ACHN (cell line): ENCODE measurements at places on chromosomes 7 and 10.
A peak's percentile ranks its signal among the peaks of the same experiment; 100 is the strongest.

DNA sequence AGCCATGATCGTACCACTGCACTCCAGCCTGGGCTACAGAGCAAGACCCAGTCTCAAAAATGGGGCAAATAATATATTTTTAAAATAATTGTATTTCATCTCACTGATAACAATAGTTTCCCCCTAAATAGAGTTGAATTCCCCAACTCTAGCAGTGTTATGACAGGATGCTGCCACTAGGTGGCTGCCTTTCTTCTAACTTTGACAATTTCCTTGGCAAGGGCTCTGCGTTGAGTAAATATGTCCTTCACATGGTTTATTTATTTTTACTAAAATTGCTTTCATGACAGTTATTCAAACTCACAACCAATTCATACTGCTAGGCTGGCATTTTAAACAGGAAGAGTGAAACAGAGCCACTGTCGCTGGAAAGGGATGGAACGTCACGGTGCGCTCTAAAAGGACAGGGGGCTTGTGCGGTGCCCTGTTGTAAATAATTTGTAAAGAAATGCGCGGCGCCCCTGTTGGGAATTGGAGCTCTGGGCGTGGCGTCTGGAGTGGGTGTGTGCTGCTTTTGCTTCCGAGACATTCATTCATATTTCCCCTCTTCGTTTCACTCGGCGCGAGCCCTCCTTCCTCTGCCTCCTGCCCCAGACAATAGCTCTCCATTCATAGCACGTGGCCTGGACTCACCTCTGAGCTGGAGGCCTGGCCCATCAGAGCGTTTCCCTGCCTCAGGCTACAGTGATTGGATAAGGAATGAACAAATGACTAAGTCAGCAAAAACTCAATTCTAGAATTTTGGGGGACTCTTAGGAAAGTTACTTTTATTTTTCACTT is 20.5 kb upstream of the PITRM1 start:
- peak; percentile 59 for DNase-seq

DNA sequence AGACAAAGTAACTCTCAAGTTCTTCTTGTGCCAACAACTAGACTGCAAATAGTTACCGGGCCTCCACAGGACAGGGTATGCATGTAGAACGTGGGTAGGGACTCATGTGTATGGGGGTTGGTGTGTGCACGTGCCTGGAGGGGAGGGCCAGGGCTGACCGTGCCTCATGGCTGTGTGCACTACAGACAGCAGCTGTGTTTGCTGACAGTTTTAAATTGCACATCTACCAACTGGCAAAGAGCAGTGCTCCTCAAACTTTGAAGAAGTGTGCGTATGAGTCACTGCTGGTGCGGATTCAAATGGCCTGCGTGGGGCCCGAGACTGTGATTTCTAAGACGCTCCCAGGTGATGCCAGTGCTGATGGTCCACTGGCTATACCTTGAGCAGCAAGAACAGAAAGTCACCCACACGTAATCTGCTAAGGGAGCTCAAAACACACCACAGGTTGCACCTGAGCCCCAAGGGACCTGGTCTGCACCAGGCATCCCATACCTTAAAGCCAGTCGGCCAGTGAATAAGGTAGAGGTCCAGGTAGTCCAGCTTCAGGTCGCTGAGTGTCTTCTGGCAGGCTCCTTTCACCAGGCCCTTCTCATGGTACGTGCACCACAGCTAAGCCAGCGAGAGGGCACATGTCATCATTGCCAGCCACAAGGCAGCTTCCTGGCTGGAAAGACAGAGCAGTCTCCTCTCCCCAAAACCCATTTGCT is 8.5 kb downstream of the AKR1B1 start:
- no peak for DNase-seq

- no peak for DNase-seq
Measured at GRCh38 chr10:129879655-129880054, 84.4 kb downstream of the EBF3 start.

DNA sequence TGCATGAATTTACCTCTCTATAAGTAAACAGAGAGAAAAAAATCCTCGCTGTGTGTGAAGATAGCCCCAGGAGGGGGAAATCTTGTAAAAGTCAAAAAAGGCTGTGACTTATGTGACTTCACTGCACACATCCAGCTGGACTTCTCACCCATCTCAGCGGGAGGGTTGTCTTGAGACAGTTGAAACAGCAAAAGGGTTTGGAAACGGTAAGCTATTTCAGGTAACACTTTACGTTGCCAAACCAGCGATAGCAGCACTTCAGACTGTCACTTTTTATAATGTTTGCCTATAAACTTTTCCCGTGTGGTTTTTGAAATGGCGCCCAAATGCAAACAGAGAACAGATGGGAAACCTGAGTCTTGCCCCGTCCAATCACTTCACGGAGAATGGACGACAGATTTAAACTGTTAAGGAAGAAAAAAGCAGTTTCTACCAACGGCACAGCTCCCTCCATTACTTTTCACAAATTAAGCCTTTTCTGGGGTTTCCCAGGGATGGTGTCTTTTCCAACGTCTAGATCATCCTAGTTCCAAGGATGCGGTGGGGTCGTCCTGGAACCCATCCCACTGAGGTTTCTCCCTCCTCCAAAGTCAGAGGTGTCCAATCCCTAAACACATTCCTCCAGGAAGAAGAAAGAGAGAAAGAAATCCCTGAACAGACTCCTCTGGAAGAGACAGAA is 25.2 kb downstream of the FGFR2 start:
- no peak for DNase-seq

DNA sequence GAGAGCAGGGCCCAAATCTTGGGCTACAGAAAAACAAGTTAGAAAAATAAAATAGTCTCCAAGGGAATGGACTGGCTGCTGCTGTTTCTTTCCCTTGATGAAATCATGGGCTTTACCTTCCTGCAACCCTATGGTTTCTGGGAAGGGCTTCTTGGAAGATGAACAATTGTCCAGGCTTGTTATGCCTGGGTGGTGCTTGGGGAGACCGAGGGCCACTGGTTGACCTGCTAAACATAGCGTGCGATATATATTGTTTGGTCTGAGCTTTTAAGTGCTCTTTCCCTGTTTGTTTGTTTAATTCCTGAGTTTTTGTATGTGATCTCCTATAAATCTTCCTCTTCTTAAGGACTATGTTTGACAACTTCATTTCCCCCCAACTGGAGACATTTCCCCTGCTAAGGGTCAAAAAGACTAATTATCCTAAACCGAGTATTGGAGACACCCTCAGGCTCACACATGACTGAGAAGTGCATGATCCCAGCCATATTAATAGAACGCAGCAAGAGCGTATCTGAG is 37.9 kb downstream of the SLC25A28 start:
- no peak for DNase-seq

GRCh38 chr10:130194194-130194990 is 58.2 kb downstream of the GLRX3 start:
- DNase-seq = no peak

GRCh38 chr10:131475803-131476202 is 164.3 kb upstream of the TCERG1L start:
- no peak for DNase-seq

DNA sequence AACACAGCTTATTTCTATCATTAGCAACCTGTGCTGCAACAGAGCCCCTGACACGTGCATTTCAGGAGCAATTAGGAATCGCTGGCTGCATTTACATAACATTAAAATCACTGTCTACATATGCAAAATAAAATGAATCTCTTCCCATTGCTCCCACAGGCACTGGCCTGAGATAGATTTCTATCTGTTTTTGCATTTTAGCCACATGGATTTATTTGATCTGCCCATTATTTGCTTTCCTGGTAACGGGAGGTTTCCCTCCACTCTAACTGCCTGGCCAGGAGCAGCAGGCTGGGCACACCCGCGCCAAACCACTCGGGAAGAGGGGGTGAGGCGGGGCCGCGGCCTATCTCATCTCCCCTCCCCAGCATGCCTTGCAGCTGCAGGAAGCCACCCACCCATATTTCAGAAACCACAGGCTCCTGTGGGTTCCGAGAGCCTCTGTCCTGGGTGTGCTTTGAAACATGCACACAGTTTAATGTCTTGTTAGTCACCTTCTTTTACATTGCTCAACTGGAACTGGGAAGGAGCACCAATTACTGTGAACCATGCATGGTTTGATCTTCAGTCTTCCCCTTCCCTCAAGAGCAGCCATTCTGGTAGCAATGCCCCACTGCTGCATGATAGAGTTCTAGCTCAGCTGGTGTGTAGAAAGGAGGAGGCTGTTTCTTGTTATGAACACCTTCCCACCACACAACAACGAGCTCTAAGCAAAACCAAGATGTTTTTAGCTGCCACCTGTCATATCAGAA is 37.7 kb upstream of the IKZF1 start:
- DNase-seq = no peak

GRCh38 chr10:44492678-44493077 is 107.8 kb upstream of the CXCL12 start:
- no peak for DNase-seq

GRCh38 chr10:130016993-130017630 is 53.0 kb upstream of the EBF3 start:
- no peak for DNase-seq

DNA sequence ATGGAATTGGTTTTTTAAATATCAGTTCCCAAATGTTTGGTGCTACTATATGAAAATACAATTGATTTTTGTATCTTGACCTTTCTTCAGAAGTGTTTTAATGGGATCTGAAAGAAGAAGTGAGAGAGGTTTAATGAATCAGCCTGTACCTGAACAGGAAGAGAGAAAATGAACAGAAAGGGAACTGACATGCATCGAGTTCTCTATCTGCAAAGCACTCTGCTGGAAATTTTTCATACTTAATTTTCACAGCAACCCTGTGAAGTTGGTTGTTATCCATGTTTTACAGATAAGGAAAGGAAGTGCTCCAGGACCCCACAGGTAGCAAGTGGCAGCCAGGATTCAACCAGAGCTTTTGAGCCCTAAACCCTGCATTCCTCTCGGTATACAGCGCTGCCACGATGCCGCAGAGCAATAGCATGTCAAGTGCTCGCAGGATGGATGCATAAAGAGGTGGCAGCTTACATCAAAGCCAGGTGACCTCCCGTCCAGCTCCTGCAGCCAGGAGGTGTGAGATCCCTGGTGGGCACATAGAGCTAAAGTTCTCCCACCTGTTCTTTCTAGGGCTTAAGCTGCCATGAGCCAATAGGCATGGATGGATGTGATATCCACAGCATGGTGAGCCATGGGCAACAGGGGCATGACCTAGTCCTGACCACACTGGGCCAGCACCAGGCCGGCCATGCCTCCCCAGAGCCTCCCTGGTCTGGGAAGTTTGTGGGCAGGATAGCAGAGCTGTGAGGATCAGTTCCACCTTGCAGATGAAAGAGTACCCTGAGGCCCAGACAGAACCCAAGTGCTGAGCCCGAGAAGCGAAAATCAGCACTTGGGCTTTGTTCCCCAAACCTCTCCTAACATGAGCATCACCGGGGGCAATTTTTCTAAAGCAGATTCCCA is 57.2 kb downstream of the CALML3 start:
- no peak for DNase-seq

GRCh38 chr10:124522933-124523871 is 61.6 kb downstream of the LHPP start:
- DNase-seq = no peak

DNA sequence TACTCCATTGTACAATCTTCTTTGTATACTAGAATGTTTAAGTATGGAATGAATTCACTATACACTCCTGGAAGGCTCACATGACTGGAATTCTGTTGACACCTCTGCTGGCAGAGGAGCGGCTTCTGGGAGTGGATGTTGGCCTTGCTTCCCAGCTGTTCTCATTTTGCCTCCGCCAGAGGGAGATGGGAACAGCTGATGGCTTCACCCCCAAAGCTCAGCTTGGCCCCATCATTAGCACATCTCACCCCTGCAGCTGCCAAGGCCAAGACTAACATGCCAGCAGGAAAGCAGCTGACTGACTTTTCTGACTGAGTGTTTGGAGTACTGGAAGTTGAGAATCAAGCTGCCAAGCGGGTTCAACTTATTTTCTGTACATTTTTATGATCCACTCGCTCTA is 15.1 kb downstream of the ADAM12 start:
- no peak for DNase-seq

GRCh38 chr7:132133501-132133900 is 442.8 kb downstream of the PLXNA4 start:
- DNase-seq = no peak

- DNase-seq = peak; percentile 28
Measured at GRCh38 chr10:69869291-69869961, 67.7 kb downstream of the COL13A1 start.

DNA sequence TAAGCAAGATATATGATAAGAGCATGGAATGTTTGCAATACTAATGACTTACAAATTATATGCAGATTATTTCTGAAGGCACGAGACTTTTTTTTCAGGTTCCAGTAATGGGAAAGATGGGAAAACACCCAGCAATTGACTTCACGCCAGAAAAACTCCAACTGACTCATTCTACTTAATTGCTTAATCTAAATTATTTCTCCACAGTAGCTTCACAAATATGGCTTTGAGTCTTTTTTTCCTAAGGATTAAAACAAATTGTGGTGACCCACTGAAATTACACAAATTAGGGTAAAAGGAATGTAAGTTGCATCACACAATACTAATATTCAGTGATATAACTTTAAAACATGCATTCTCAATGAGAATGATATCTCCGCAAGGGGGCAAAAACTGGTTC is 138.7 kb downstream of the GNAI1 start:
- no peak for DNase-seq

DNA sequence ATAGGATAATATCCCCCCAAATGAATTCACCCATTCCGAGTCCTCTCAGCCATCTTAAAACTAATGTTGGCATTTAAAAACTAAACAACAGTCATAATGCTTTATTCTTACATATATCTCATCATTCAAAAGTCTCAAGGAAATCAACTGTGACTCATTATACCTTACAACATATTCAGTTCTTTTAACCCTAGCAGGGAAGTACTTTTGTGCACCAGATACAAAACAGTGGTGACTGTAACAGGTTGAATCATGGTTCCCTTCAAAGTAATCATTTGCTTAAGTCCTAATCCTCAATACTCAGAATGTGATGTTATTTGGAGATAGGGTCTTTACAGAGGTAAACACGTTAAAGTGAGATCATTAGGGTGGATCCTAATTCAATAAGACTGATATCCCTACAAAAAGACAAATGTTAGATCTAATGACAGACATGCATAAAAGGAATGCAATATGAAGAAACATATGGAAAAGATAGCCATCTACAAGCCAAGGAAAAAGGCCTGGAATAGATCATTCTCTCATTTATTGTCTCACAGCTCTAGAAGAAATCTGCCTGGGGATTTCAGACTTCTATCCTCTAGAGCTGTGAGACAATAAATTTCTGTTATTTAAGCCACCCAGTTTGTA is 42.3 kb downstream of the RELN start:
- DNase-seq = no peak

GRCh38 chr7:30800785-30801252 is 29.6 kb downstream of the MINDY4 start:
- DNase-seq = peak; percentile 85

GRCh38 chr10:3239066-3239919 is 66.7 kb upstream of the PITRM1 start:
- DNase-seq = peak; percentile 48

DNA sequence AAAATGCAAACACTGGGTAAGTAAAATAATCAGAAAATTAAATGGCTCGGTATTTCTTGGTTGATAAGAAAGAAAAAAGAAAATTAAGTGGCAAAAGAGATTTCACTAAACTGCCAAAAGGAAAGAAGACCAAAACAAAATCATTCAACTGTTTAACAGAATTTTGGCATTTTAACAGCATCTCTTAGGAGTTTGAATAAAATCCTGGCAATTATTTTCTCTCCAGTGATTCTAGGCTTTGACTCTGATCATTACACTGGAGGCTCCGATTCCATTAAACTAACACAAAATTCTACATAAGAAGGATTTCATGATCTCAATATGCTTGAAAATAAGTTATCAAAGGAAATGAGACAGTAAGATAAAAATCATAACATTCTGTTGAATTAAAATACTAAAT is 62.3 kb downstream of the ARHGAP21 start:
- DNase-seq = no peak

GRCh38 chr10:19629567-19629966 is 186.7 kb upstream of the PLXDC2 start:
- DNase-seq = no peak

GRCh38 chr7:68238204-68238805 is 1241.7 kb downstream of the TYW1 start:
- no peak for DNase-seq
